ENCODE measurements at places on chromosomes 1 and 21.
A peak's percentile ranks its signal among the peaks of the same experiment; 100 is the strongest.

DNA sequence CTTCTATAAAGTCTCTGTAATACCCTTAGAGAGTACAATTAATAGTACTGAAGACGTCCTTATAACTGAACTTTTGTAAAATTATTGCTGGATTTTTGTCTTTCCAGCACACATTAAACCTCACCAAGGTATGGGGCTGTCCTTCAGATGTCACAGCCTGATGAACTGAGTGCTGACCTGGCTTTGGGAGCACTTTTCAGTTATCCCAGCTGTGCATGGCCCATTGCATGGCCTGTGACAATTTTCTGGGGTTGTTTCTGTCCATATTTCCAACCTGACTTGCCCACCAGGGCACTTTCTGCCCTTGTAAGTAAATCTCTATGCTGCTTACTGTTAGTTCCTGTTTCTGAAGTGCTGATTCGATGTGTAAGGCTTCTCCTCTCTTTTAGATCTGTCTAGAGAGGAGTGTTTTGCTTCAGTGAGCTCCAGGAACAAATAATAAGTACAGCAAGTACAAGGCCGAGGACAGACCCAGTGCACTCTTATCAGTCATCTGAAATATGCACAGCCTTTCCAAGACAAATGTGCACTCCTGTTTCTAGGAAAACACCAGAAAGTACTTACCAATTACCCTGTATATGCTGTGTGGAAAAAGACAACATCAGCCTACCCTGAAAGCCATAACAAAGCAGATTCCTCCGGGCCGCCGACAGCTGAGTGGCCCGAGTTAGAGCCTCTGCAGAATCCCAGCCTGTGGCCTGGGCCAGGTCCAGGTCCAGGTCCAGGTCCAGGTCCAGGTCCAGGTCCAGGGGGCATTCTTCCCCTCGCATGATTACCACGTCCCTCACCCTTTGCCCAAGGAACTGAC is 121.7 kb downstream of the DHRS3 start:
- no peak for DNase-seq

- no peak for DNase-seq
Observed at GRCh38 chr1:201827321-201828216, 1.4 kb upstream of the IPO9 start.

DNA sequence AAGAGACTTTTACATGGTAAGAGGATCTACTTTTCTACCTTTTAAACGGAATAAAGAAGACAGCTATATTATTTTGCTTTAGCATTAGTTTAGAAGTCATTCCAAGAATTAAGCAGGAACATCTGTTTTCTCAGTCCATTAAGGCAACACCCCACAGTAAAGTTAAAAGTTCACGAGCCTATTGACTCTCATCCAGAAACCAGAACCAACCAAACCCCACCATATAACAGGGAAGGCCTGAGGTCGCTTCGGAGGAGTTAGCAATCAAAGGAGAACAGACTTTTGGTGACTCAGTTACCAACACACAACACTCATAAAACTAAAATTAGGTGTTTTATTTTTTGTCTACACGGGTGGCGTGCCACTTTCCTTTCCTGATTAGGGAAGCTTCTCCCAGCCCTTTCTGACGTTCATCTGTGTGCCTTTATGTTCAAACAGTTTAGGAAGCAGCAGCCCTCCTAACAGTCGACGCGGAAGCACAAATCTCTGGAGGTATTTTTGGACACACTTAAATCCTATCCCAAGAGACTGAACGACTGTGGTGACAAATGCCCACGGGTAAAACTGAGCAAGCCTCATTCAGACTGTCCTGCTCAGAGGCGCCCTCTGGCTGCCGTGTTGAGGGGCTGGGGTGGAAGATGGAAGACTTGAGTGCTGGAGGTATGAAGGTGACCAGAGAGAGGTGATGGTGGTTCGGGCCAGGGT is 8.6 kb upstream of the PLA2G2C start:
- peak; percentile 75 for DNase-seq

GRCh38 chr1:83701355-83701754 is 297.6 kb downstream of the TTLL7 start:
- DNase-seq: no peak

GRCh38 chr1:109983380-109984189 is 980 bp upstream of the AHCYL1 start:
- DNase-seq: no peak

DNA sequence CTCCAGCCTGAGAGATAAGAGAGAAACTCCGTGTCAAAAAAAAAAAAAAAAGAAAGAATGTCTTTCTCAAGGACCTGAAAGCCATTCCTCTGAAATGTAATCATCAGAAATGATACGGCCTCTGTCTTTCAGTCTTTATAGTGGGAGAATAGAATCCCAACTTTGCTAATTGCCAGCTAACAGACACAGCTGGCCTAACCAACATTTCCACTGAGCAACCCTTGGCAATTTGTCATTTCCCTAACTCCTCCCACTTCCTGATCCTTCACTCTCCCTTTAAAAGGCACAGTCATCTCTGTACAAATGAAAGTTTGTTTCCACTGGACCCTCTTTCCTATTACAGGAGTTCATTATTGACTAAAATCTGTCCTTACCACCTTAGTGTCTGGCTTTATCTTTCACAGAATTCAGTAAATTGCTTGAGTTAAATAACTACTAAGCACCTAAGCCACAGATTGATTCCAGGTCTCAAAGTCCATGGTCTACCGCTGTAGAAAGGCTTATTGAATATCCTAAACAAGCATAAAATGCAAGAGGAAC is 4.3 kb upstream of the CBR1 start:
- peak; percentile 49 for DNase-seq

GRCh38 chr1:29700491-29700890 is 464.2 kb downstream of the PTPRU start:
- DNase-seq: no peak

DNA sequence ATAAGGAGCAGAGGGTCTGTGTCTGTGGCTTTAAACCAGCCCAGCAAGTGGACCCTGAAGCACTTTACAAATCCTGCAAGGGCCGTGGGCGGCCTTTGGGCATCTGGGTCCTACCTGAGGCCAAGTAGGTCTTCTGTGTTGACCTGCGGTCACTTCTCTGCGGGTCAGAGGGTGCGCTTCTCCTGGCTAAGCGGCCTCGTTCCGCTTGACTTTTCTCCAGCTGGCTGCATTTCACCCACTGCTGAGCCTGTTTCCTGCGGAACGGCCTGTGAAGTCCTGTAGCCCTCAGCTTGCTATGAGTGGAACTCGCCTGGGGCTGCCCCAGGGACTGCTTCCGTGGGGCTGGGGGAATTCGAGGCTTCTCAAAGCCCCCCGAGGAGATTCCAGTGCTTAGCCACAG is 43.3 kb downstream of the SLC37A1 start:
- DNase-seq: no peak

GRCh38 chr1:156655151-156655903 is 13.4 kb downstream of the BCAN start:
- no peak for DNase-seq

- no peak for DNase-seq
Observed at GRCh38 chr1:54849219-54850068, 37.6 kb downstream of the DHCR24 start.

GRCh38 chr1:166032572-166033371 is 134.0 kb downstream of the FAM78B start:
- no peak for DNase-seq

DNA sequence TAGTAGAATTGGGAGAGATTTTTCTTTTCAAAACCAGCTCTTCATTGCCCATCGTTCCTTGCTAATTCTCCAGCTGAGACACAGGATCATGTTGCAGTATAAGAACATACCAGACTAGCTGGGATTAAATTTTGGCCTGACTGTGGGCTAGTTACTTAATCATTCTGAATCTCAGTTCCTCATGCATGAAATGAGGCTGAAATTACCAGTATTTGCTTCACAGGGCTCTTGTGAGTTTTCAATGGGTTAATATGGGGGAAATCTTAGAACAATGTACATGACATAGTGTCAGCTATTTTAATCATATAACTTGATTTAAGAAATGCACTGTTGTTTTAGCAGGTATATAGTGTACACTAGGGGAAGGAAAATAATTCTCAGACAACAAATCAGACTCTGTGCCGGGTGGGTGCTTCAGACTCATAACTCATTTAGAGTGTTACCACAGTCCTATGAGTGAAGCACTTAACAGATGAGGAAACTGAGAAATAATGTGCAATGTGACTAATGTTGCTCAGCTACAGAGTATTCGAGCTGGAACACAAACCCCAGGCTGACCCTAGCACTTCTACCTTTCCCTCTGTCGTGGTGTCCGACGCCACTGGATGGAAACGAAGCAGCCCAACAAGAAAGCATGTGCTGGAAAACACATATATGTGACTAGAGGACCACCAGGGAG is 137.6 kb upstream of the SGIP1 start:
- no peak for DNase-seq

GRCh38 chr1:204493984-204494280 is 673 bp downstream of the PIK3C2B start:
- DNase-seq: no peak

- DNase-seq: no peak
Observed at GRCh38 chr21:31493350-31493880, 149.4 kb upstream of the TIAM1 start.

- no peak for DNase-seq
Observed at GRCh38 chr21:43299441-43300277, 127.3 kb downstream of the SIK1 start.

GRCh38 chr1:40986328-40986783 is 6.9 kb downstream of the CTPS1 start:
- no peak for DNase-seq

DNA sequence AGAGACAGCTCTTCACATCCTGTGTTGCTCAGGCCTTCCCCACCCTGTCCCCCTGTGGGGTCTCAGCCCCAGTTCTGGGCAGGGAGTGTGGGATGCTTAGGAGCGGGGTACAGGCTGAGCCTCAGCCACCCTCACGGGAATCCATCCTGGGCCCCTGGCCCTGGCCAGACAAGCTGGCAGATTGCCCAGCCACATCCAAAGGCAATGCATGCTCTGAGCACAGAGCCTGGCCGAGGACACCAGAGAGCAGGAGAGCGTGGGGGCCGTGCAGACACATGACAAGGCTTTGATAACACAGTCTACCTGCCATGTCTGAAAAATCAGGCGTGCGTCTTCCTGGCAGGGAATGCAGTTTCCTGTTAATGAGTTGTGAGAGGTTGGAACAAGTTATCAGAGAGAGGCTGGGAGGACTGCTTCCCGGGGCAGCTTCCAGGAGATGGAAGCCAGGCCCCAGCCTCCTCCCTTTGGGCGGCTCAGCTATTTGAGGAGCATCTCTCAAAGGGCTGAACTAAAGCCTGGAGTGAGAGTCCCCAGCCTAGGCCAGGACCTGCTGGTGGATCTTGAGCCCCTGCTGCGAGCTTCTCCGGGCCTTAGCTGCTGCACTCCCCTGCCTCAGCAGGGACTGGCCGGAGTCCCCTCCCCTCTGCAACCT is 72.2 kb upstream of the SELENON start:
- no peak for DNase-seq

GRCh38 chr1:181128592-181129497 is 40.3 kb downstream of the IER5 start:
- no peak for DNase-seq

GRCh38 chr1:20597650-20598049 is 8.8 kb downstream of the CDA start:
- DNase-seq: no peak

- no peak for DNase-seq
Observed at GRCh38 chr1:33257207-33257771, 997 bp downstream of the ZNF362 start.

- DNase-seq: no peak
Observed at GRCh38 chr1:8867878-8868567, 10.5 kb downstream of the ENO1 start.

DNA sequence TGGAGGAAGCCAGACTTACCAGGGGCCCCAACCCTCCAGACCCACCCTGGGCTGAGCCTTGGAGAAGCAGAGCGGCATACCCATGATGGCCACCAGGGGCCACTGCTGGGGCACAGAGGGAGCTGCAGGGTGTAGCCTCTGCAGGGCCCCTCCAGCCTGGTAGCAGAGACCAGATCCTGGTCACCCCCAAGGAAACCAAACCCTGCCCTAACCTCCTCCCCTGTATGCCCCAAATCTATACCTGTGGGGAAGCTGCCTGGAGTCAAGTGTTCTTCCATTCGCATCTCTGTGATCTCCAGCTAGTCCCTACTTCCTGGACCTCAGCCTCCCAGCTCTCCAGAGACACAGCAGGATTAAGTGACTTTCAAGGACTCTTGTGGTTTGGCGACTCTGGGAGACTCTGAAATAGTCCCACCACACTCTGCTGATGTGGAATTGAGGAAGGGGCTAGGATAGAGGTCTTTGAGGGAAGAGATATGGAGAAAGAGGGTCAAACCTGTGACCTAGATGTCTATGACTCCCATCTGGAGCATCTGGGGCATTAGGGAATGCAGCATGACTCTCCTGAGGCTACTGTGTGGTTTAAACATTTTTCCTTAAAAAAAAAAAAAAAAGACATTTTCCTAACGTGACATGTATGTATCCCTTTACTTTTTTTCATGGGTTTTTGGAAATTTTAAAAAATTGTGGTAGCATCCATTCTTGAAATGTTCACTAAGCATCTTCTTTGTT is 119.2 kb upstream of the IPO9 start:
- DNase-seq: peak; percentile 67

DNA sequence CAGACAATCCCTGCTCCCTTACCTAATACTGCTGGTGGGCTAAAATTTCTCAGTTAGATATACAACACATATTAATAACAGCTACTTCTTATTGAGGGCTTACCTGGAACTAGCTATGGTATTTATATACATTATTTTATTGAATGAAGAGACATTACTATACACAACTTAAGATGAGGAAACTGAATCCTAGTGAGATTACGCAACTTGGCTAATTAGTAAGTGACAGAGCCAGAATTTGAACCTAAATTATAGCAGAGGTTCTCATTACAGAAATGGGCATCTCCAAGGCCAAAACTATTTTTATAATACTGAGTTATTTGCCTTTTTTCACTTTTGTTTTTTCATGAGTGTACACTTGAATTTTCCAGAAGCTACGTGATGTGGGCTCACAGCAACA is 44.5 kb upstream of the SMYD2 start:
- DNase-seq: no peak

DNA sequence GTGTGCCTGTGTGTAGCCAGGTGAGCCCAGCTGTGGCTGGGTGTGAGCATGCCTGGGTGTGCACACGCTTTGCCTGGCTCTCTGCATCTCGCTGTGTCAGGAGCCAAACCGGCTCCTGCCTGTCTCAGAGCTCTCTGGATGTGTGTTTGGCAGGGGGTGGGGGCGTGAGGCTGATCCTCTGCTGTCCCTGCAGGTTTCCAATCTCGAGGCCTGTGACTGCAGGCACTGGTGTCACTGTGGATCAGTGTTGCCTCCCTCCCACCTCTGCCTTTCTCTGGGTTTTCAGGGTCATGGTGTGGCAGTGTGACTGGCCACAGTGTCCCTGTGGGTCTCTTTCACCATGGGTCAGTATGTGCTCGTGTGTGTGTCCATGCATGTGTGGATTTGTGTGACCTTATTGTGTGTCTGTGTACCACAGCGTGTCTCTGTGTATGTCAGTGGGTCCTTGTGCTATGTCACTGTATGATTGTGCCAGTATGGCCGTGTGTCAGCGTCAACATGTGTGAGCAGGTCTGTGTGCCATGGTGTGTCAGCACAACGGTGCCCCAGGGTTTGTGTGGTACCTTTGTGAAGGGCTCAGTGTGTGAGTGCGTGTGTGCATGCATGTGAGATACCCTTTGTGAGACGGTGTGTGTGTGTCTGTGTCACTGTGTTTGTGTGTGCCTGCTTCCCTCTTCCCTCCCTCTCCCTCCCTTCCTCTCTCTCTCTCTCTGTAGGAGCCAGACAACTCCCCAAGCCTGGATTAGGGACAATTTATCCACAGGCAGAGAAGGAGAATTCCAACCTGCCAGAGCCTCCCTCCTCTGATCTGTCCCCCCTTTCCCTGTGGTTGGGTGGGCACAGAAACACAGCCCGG is 43.4 kb downstream of the AHDC1 start:
- no peak for DNase-seq

Data from AG08395 (cell line).